Esophagus mucosa (tissue), 1 donor: ENCODE measurements at places on chromosomes 7 and 10. TPM values are rescaled to one million over a fixed set of nuclear protein-coding genes. Genes with fewer than 3 reads are reported as not detected.
A peak's percentile ranks its signal among the peaks of the same experiment; 100 is the strongest.

DNA sequence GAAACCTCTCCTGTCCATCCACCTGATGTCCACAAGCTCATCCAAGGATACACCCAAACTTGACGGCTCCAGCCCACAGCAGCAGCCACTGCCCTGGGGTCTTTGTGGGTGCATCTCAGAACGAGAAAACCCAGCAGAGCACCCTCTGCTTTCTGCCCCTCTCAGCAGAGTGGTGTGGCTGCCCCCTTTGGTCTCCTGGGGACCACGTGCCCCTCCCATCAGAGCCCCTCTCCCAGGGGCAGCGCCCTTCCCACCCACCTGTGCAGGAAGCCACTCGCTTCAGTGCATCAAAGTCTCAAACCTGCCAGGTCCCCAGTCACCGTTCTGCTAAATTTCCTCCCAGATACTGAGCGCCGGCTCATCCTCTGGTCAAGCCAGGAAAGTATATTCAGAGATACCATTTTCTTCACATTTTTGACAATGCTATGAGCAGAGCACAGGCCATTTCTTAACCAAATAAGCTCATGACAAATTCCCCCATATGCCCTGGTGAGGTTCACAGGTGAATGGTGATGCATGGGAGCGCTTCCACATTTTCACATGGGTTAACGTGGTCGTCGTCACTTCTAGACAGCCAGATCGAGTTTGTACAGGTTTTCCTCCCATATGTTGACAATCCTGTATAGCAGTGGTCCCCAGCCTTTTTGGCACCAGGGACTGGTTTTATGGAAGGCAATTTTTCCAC, 32.4 kb downstream of the CAMK2B start:
- no peak for ATAC-seq

TUBB8 gene
- not detected for total RNA-seq

DNA sequence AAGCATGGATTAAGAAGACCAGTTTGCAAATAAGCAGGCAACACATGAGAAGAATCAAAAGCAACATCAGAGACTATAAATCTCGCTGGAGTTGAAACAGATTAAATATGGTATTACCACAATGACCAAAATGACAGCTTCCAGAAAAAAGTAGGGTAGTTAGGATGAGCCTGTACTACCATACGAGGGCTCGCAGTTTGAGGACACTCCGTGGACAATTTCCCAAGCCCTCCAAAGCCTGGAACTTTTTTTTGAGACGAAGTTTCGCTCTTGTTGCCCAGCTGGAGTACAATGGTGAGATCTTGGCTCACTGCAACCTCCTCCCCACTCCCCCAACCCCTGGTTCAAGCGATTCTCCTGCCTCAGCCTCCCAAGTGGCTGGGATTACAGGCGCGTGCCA, 1.0 kb downstream of the LRRC17 start:
- ATAC-seq: no peak

DNA sequence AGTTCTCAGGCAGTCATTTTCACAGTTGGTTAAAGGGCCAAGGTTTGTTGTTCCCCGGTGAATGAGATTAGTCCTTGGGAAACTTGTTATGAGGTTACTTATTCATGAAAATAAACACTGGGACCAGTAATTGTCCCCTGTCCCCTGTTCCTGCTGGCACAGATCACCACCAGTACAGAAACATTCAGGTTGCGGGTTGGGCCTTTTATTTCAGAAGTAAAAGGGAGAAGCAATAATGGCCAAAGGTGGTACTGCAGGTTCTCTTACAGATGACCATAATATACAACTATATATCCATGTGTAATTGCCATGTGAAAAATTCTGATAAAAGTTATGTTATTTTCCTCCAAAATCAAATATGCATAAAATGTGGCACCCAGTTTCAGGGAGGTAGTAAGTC, 442.0 kb downstream of the SORCS1 start:
- no peak for ATAC-seq

HMX2 gene
- not detected for total RNA-seq

DNA sequence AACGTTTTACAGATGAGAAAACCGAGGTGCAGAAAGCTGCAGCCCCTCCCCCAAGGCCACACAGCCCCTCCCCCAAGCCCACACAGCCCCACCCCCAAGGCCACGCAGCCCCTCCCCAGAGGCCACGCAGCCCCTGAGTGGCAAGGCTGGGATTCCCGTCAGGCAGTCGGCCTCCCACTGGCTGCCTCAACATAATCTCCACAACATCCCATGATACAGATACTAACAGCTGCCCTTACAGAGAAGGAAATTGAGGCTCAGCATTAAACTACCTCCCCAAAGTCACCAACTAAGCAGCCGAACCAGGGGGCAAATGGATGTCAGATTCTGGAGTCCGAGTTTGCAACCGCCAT, 15.9 kb downstream of the SH3PXD2A start:
- ATAC-seq: no peak

DNA sequence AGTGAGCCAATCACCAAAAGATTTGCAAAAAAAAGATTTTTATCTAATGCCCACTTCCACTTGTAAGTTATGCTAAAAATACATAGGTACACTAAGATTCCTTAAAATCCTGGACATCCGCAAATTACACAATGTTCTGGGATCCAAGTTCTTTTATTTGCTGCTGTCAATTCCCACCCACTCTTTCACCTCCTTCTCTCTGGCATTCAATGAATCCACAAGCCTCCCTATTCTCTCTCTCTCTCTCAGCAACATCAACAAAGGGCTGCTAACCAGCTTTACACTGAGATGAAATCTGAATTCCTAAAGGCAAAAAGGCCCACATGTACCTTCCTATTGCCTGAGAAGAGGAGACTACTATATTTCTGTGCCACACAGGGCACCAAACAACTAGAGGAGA, 99.9 kb downstream of the ARMH3 start:
- no peak for ATAC-seq

- peak; percentile 19 for ATAC-seq
Measured at GRCh38 chr7:27196287-27196767, 3.6 kb downstream of the HOXA13 start.

GRCh38 chr7:78179211-78179610, 380.6 kb downstream of the PHTF2 start:
- no peak for ATAC-seq

GRCh38 chr7:69839782-69840181, 241.5 kb downstream of the AUTS2 start:
- ATAC-seq: no peak

DNA sequence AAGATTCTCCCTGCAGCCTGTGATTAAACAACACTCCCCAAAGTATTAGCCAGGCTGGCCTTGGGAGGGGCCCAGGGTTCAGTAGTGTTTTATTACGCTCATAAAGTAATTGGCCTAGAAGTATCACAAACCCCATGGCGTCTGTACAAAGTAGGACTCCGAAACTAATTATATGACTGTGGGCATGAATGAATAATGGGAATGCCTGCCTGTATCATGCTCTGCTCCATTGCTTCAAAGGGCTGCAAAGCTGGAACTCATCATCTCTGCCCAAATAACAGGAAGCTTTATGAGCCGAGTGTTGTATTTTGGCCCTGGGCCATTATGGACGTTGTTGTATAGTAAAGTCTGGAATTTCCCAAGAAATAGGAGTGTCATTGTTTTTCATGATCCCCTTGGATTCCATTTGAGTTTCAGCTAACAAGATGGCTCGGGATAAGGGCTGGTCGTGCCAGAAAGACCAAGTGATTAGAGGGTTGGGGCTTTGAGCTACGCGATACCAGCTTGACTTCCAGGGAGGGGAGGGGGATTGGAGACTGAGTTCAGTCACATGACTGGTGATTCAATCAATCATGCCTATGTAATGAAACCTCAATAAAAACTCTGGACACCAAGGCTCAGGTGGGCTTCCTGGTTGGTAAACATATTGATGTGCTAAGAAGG, 65.3 kb upstream of the NPTX2 start:
- no peak for ATAC-seq

CLEC5A gene
- 0.20 TPM for total RNA-seq

DNA sequence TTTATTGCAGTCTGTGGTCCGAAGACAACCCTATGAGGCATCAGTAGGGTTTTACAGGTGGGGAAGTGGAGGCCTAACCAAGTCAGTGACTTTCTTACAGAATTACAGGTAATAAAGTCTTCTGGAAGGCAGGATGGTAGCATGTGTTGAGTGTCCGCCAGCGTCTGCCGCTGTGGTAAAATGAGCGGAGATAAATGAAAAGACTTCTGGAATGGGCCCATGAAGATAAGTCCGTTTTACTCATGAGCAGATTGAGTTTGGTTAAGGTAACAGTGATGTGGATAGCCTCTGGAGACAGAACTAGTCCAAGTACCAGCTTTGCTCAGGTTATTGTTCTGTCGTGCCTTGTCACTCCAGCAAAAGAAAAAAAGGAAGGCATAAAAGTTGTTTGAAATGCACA, 966 bp downstream of the FBH1 start:
- ATAC-seq: no peak

GRCh38 chr7:4742051-4742573, 33.3 kb upstream of the AP5Z1 start:
- no peak for ATAC-seq

LRRD1 gene
- not detected for total RNA-seq

DNA sequence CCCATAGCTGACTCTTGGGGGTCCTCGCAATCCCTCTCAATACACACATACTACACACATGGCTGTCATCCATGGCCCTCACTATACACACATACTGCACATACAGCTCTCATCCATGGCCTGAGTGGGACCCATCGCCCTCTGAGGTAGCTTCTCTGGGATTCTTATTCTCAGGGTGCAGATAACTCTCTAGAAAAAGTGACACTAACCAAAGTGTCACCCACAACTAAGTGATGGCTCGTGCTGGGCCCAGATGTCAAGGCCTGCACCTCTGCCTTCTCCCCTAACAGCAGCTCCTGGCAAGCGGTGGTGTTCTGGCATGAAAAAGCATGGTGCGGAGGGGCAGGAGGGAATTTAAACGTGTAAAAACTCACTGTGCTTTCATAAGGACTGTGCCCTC, 62.7 kb upstream of the ZPBP start:
- ATAC-seq: no peak

CALN1 gene
- 0.24 TPM for total RNA-seq

GRCh38 chr7:144037414-144038035, 11.2 kb upstream of the OR2A5 start:
- ATAC-seq: no peak

DGKB gene
- total RNA-seq: 0.08 TPM

VSIR gene
- 45.8 TPM for total RNA-seq

RTKN2 gene
- total RNA-seq: 8.9 TPM

GRCh38 chr7:65722361-65722792, 150.5 kb upstream of the VKORC1L1 start:
- peak; percentile 84 for ATAC-seq

- no peak for ATAC-seq
Measured at GRCh38 chr7:83520726-83521125, 128.2 kb downstream of the SEMA3E start.

DNA sequence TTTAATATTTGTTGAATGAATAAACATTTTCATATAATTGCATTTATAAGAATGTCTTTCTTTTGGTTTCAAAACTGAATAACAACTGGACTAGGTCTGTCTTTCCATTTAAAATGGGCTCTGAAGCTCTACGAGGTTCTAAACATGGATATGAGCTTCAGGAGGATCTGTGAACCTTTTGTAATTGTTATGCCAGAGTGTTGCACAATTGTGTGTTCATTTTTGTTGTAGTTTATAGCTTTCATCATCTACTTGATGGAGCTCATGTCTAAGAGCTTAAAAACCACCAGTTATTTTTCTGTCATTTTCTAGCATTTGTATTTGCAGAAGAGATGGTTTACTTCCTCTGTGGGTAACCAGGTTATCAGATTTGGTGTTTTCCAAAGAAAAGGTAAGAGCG, 265.7 kb upstream of the NPY start:
- no peak for ATAC-seq

GRCh38 chr7:70098905-70099672, 500.8 kb downstream of the AUTS2 start:
- no peak for ATAC-seq

DNA sequence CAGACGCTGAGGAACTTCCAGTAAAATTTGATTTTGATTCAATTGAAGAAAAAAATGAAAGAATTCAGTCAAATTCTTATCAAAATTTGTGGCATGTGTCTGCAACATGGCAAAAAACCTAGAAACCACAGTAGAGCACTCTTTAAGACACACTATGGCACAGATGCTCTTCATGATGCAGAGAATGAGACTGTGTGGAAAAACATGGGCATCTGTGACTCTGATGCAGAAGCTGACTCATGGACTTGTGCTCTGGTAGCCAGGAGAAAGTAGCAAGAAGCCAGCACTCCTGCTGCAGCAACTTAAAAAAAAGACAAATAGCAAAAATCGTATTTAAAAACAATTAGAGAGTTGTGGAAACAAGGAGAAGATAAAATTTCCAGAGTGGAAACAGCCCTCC, 8.9 kb upstream of the KCNK18 start:
- no peak for ATAC-seq

NRCAM gene
- 10.9 TPM for total RNA-seq

ASIC3 gene
- total RNA-seq: 0.52 TPM

DNA sequence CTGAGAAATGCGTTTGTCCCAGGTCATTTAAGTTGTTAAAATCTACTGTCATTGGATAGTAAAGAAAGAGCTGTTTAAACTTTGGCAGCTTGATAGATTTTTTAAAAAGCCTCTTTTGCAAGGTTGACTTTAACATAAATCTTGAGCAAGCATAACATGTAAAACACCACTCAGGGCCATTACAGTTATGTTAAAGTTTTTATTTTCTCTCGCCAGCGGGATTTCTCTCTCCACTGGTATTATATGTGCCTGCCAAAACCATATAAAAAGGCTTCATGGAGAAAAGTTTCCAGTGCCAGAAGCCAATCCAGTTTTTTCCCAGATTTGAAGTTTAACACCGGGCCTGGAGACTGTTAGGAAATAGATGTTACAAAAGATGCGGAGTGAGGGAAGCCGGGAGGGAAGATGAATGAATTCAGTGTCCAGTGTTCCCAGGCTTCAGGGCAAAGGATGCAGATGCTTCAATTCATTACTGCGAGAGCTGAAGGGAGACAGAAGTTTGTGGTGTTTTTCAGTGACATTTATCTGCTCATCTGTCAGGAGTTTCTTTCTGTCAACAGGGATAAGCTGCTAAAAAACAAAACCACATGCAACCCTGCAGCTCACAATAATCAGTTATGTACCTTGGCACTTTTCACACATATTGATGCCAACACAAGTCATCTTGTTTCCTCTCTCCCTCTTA, 155.5 kb downstream of the SPAG6 start:
- ATAC-seq: no peak

DNA sequence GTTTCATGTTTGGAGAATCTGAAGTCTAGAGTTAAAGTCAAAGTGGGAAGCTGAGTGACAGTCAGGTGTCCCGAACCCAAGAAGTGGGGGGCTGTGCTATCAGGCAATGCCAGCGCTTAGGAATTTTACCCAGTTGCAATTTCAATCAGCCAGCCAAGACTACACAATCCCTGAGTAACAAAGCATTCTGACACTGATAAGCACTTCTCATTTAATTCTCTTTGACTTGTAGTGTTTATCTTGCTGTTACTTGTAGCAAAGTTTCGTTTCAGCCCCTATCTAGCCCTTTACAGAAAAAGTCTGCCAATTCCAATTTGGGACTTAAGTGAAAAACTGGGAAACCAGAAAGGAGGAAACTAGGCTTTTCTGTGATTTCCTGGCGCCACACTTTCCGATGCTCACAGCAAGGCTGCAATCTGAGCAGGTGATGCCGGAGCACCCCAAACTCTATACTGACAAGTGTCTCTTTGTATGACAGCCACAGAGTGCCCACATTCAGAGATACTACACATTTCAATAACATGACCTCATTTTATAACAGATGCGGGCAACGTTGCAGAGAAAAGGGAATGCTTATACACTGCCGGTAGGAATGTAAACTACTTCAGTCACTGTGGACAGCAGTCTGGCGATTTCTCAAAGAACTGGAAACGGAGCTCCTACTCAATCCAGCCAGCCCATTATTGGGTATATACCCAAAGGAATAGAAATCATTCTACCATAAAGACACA, 61.0 kb downstream of the ITIH5 start:
- no peak for ATAC-seq
